Stimulated activated CD4-positive, alpha-beta T cell treated with anti-CD3 and anti-CD28 coated beads, Interleukin-1b, Interleukin-23, amount 100 ng/mL, for 24 hours (primary cell): ENCODE measurements at places on chromosomes 2 and 18.

DNA sequence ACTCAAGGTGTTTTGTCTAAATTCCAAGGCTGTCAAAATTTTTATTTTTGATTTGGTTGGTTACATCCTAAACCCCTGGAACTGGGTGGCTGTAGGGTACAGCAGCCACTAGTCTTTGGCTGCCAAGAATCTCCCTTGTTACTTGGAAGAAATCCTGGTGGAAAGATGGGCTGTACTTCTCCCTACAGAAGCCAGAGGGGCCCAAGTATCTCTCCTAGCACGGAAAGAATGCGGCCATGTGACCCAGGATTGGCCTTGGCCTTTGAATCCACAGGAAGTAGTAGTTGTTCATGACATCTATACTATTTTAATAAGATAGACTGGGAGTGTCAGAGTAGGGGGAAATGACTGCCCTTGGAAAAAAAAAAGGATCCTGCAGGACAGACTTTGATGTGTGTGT is 54.4 kb upstream of the MYO3B start:
- DNase-seq = no peak

DNA sequence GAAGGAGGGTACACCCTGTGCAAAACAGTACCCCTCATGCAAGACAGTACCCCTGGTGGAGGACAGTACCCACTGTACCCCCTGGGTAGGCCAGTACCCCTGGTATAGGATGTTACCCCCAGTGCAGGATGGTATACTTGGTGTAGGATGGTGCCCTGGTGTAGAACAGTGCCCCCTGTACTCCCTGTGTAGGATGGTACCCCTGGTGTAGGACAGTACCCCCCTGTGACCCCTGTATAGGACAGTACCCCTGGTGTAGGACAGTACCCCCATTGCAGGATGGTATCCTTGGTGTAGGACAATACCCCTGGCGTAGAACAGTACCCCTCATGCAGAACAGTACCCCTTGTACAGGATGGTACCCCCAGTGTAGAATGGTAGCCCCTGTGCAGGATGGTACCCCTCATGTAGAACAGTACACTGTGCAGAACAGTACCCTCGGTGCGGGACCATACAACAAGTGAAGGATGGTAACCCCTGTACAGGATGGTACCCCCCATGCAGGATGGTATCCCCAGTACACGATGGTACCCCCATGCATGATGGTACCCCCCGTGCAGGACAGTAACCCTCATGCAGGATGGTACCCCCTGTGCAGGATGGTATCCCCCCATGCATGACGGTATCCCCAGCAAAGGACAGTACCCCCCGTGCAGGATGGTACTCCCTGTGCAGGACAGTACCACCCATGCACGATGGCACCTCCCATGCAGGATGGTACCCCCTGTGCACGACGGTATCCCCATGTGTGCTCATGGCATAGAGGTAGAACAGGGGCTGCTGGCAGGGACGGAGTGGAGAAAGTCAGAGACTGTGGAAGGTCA is 248.0 kb downstream of the DCDC2C start:
- DNase-seq = no peak

DNA sequence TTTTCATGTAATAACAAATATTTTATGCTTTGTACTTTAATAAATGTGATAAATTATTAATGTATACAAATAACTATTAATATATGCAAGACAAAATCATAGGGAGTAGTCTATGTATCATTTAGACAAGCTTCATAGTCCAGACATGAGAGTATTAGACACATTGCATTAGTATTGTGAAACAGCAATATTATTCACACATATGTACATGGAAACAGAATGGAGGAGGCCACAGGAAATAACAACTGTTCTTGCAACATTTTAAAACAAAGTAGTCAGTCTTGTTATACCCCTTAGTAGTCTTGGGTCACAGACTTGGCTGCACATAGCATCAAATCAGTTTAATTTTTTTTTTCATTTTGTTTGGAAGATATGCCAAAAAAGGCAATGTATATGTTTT is 15.8 kb downstream of the DSC1 start:
- DNase-seq = no peak

- DNase-seq = no peak
Measured at GRCh38 chr2:181462033-181462432, 4.8 kb downstream of the ITGA4 start.

- DNase-seq = no peak
Measured at GRCh38 chr2:203427061-203427460, 98.9 kb downstream of the ABI2 start.

- DNase-seq = no peak
Measured at GRCh38 chr2:132416723-132417395, at the start of gene GPR39. GPR39 (plus strand) TSS chr2:132416805.

DNA sequence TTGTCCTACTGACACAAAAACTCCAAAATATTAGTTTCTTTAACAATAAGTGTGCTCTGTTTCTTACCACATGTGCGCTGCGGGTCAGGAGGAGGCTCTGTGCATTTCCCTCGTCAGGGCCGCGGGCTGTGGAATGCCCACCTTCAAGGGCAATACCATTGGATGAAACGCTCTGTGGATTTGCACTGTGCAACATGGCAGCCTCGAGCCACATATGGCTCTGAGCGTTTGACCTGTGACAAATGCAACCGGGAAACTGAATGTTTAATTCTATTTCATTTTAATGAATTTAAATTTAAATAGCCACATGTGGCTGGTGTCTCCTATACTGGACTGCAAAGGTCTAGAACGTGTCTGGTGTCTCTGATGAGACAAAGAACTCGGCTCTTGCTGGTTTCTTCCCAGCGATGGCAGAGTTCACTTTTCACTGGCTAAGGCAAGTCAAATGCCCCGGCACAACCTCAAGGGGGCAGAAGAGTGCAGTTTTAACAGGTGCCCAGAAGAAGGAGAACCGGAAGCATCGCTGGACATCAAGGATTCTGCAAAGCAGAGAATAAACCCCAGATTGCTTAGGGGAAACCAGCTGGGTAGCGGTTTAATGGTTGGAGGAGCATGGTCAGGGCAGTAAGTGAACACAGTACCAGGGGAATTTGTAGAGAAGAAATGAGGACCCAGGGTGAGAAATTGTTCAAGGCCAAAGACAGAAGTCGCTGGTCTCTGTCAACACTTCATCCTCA is 37.0 kb upstream of the TMEM18 start:
- no peak for DNase-seq

DNA sequence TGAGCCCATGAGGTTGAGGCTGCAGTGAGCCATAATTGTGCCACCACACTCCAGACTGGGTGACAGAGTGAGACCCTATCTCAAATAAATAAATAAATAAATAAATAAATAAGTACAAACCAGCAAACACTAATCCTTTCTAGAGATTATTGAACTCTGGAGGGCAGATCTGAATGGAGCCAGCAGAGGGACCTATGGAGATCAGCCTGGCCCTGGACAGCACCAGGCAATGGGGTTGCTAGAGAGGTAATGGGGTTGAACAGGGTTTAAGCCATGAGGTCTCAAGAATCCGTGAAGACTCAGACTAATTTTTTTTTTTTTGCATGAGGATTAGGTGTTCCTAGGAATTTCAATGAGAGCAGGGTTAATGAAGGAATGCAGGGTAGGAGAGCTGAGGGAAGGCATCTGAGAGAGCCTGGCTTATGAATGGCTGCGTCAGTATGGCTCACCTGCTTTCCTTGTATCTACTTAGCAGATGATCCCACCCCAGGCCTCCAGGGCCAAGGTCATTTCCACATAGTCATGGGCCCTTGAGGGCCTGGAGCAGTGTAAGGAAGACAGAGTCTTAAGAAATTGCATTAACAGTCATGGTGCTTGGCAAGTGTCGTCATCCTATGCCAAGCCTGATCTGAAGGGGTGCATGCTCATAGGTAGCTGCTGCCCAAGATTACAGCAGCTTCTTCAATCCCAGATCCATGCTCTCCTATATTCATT is 34.6 kb upstream of the IL37 start:
- no peak for DNase-seq

- DNase-seq = no peak
Measured at GRCh38 chr18:63199743-63200241, 119.8 kb downstream of the BCL2 start.

DNA sequence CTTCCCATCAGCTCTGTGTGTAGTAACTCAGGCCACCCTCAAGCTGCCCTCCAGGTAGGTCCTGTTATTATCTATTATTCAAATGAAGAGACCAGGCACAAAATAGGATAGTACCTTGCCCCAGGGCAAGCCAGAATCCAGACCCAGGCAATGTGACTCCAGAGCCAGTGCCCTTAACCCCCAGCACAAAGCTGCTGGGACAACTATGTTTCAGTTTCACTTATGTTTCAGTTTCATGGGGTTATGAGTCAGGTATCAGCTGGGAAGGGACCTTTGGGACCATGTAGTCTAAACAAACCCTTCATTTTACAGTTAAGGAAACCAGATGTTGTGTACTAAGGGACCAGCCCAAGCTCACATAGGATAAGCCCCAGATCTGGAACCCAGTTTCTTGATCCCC is 10.0 kb downstream of the HK2 start:
- no peak for DNase-seq

- no peak for DNase-seq
Measured at GRCh38 chr2:129895526-129896082, 83.9 kb upstream of the RAB6C start.

DNA sequence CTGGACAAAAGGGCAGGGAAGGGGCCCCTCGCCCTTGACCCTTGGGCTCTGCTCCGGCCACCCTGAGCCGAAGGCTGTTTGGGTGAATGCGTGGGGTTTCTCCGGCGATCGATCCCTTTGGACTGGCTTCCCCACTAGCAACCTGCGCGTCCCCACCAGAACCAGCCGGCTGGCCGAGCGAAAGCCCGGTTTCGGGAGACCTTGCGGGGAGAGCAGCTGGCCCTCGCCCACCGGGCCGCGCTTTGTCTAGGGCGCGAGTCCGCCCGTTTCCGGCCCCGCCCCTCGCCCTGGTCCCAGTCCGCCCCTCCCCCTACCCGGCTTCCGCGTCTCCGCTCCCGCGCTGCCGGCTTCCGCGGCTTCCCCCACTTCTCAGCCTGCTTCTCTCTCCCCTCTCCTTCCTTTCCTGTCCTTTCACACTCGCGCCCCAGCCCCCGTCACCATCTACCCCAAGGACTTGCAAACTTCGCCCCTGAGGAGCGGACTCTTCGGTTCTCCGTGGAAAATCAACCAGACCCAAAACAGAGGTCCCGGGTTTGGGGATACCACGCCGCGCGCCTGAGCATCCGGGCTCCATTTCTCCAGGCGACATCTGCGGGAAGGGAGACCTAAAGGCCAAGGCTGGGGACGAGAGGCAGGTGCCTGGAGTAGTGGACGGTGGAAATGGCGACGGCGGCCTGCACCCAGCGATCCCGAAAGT is 48.0 kb upstream of the ATP6V1B1 start:
- peak; percentile 57 for DNase-seq

- no peak for DNase-seq
Measured at GRCh38 chr2:171516793-171517192, 5.5 kb upstream of the CYBRD1 start.

GRCh38 chr2:11829324-11829946 is 83.0 kb downstream of the LPIN1 start:
- DNase-seq = peak; percentile 20

DNA sequence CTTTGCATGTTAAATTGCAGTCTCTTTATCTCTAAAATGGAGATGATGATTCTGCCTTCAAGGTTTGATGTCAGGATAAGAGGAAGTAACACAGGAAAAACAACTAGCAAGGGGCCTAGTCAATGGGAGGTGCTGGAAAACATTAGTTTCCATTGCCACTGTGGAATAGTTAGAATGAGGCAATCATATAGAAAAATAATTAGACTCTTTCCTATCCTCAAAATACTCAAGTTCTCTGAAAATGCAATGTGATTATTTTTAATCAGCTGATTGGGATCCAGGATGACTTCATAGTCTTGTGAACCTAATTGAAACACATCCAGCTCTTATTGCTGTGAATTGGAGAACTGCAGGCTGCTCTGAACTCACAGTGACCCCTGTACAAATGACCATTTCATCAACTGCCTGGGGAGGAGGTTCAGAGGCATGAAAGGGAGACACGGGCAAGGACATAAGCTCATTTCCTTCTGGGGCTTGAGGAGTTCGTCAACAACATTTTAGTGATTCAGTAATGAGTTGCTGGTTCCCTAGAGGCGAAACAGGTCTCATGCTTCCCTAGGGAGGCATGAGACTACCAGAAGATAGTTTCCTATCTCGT is 422.5 kb downstream of the LPIN1 start:
- no peak for DNase-seq

GRCh38 chr2:133732982-133733900 is 165.0 kb upstream of the NCKAP5 start:
- DNase-seq = no peak

DNA sequence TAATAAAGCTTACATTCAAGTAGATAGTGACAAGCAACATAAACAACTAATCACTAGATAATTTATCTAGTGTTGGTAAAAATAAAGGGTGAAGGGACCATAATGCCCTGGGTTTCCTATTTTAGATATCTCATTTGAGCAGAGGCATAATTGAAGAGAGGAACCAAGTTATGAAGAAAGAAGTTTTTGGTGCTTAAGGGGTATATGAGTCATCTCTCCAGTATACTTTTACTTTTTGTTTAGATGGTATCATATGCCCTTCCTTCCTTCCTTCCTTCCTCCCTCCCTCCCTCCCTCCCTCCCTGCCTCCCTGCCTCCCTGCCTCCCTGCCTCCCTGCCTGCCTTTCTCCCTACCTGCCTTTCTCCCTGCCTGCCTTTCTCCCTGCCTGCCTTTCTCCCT is 1053.5 kb upstream of the CELF4 start:
- DNase-seq = no peak

GRCh38 chr2:104043864-104044263 is 810.1 kb upstream of the POU3F3 start:
- DNase-seq = no peak

GRCh38 chr18:36135264-36135663 is 5.6 kb downstream of the ELP2 start:
- DNase-seq = no peak

- DNase-seq = no peak
Measured at GRCh38 chr2:134216152-134216829, 37.6 kb upstream of the MGAT5 start.

DNA sequence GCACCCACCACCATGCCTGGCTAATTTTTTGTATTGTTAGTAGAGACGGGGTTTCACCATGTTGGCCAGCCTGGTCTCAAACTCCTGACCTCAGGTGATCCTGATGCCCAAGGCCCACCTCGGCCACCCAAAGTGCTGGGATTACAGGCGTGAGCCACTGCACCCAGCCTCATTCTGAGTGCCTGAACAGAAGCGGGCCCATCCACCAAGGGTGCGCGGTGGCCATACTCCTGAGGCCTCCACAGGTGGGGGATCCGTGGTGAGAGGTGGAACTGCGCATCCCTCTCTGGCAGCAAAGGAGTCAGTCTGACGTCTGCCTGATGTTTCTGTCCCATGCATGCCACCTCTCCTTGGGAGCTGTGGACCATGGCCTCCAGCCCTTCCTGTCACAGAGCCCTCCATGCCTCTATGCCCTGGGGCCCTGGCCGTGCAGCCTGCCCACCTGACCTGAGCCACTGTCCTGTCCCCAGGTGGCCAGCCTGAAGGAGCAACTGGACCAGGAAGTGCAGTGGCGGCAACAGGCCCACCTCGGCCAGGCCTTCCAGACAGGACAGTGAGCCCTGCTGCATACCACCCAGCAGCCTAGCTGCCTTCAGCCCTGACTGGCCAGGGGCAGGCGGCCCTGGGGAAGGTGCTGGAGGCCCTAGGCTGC is 7.6 kb upstream of the SNED1 start:
- DNase-seq = no peak
